Activated naive CD8-positive, alpha-beta T cell treated with anti-CD3 and anti-CD28 coated beads, Interleukin-2, amount 10 ng/mL, durations not matched to agents 7 days and 5 days (primary cell): ENCODE measurements at places on chromosomes 11 and 22. TPM values are rescaled to one million over a fixed set of nuclear protein-coding genes. Genes with fewer than 3 reads are reported as not detected.

- peaks cover 52% of the 10 kb centered on the region for H3K36me3 ChIP-seq
- peak overlapping the region; percentile 100 for H3K27ac ChIP-seq
- H3K4me1 ChIP-seq, result peaks cover 22% of the 10 kb centered on the region
- H3K27me3 ChIP-seq, result no peaks in the 10 kb centered on the region
Observed at GRCh38 chr11:312092-312816, 1.6 kb upstream of the IFITM1 start.

- no peak for DNase-seq
- no peaks in the 10 kb centered on the region for H3K36me3 ChIP-seq
- H3K27me3 ChIP-seq, result peaks cover 2% of the 10 kb centered on the region
- H3K4me3 ChIP-seq, result no peak overlapping the region
- no peaks in the 10 kb centered on the region for H3K4me1 ChIP-seq
Observed at GRCh38 chr11:122179961-122180834, 64.2 kb upstream of the BLID start.

DNA sequence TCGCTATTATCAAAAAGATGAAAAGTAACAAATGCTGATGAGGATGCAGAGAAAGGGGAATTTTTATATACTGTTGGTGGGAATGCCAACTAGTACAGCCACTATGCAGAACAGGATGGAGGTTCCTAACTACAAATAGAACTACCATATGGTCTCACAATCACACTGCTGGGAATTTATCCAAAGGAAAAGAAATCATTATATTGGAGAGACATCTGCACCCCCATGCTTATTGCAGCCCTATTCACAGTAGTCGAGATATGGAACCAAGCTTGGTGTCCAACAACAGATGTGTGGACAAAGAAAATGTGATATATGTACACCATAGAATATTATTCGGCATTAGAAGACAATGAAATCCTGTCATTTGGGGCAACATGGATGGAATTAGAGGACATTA, 19.6 kb upstream of the POU2AF2 start:
- no peak overlapping the region for H3K4me3 ChIP-seq
- peaks cover 31% of the 10 kb centered on the region for H3K4me1 ChIP-seq
- no peak for DNase-seq
- H3K27me3 ChIP-seq, result peaks cover 25% of the 10 kb centered on the region
- H3K27ac ChIP-seq, result no peak overlapping the region
- H3K36me3 ChIP-seq, result peaks cover 1% of the 10 kb centered on the region

DNA sequence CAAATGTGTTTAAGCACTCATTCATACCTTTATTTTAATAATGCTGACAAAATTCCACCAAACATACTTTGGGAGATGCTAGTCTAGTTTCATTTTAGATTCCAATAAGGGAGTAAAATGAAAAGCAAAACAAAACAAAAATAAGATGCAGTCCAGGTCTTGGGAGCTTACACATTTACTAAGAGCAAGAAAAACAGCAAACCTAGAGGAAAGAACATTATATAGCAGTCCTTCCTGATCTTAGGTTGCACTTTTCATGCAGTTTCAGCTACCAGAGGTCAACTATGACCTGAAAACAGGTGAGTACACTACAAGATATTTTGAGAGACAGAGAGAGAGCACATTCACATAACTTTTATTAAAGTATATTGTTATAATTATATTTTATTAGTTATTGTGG, 1100.9 kb downstream of the DLG2 start:
- no peaks in the 10 kb centered on the region for H3K27me3 ChIP-seq
- DNase-seq, result no peak
- H3K27ac ChIP-seq, result no peak overlapping the region
- H3K4me3 ChIP-seq, result no peak overlapping the region

GRCh38 chr11:57514538-57515331, 767 bp downstream of the SLC43A1 start:
- peak overlapping the region; percentile 98 for H3K27ac ChIP-seq
- peak; percentile 75 for DNase-seq

DNA sequence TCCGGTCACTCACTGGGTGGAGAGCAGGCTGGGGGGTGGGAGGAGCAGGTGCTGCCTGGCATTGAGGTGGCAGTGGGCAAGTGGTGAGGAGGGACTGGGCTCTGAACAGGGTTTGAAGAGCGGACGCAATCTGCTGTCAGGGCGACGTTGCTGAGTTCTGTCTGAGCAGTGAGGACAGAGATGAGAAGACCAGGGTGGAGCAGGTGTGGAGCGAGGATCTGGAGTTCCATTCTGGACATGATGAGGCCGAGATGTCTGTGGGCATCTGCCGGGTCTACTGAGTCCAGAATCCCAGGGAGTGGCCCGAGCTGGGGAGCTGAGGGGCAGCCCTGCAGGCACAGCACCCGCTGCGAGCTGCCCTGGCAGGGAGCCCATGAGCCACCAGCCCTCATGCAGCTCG, 2.2 kb upstream of the MOV10L1 start:
- peaks cover 9% of the 10 kb centered on the region for H3K36me3 ChIP-seq
- H3K27me3 ChIP-seq, result peaks cover 13% of the 10 kb centered on the region
- no peak for DNase-seq
- no peak overlapping the region for H3K27ac ChIP-seq
- H3K4me1 ChIP-seq, result peaks cover 7% of the 10 kb centered on the region

GRCh38 chr11:61994981-61995380, 27.5 kb upstream of the FTH1 start:
- H3K36me3 ChIP-seq, result peaks cover 11% of the 10 kb centered on the region
- H3K27me3 ChIP-seq, result peaks cover 6% of the 10 kb centered on the region
- no peak overlapping the region for H3K4me3 ChIP-seq
- no peaks in the 10 kb centered on the region for H3K4me1 ChIP-seq

- H3K27ac ChIP-seq, result no peak overlapping the region
- DNase-seq, result no peak
- H3K4me3 ChIP-seq, result no peak overlapping the region
- no peaks in the 10 kb centered on the region for H3K36me3 ChIP-seq
Observed at GRCh38 chr11:112588252-112588694, 327.6 kb upstream of the PLET1 start.

DNA sequence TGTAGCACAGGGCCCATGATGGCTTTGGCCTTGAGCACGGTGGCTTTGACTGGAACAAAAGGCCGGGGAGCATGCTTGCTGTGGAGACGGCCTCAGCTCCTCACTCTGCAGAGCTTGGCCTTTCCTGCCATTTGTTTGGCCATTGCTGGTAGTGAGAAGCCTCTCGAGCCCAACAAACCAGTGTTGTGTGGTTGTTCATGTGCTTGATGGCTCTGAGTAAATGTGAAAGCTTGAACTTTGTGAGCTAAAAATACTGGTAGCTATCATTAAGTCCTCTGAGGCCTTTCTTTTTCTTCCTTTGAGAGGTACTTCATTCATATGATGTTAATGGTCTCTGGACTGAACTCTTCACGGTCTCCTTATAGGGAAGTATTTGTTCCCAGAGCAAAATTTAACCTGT, 39.6 kb downstream of the NAT10 start:
- no peaks in the 10 kb centered on the region for H3K4me1 ChIP-seq
- H3K4me3 ChIP-seq, result no peak overlapping the region
- no peak for DNase-seq
- no peak overlapping the region for H3K27ac ChIP-seq

GRCh38 chr11:122775675-122776271, 62.5 kb upstream of the CRTAM start:
- no peak overlapping the region for H3K4me3 ChIP-seq
- H3K27me3 ChIP-seq, result no peaks in the 10 kb centered on the region
- no peak for DNase-seq

- H3K27me3 ChIP-seq, result peaks cover 13% of the 10 kb centered on the region
- no peaks in the 10 kb centered on the region for H3K36me3 ChIP-seq
- H3K27ac ChIP-seq, result no peak overlapping the region
- no peak overlapping the region for H3K4me3 ChIP-seq
- no peak for DNase-seq
- peaks cover 15% of the 10 kb centered on the region for H3K4me1 ChIP-seq
Observed at GRCh38 chr22:35131525-35132000, 65.6 kb downstream of the ISX start.

GRCh38 chr11:107713009-107713408, 1.2 kb upstream of the SLN start:
- no peaks in the 10 kb centered on the region for H3K4me1 ChIP-seq
- no peak overlapping the region for H3K4me3 ChIP-seq
- no peak for DNase-seq
- no peak overlapping the region for H3K27ac ChIP-seq
- H3K36me3 ChIP-seq, result no peaks in the 10 kb centered on the region

- H3K36me3 ChIP-seq, result peaks cover 9% of the 10 kb centered on the region
- DNase-seq, result no peak
- H3K27me3 ChIP-seq, result no peaks in the 10 kb centered on the region
- no peak overlapping the region for H3K4me3 ChIP-seq
- no peak overlapping the region for H3K27ac ChIP-seq
Observed at GRCh38 chr11:6572215-6572614, 31.2 kb downstream of the RRP8 start.

DNA sequence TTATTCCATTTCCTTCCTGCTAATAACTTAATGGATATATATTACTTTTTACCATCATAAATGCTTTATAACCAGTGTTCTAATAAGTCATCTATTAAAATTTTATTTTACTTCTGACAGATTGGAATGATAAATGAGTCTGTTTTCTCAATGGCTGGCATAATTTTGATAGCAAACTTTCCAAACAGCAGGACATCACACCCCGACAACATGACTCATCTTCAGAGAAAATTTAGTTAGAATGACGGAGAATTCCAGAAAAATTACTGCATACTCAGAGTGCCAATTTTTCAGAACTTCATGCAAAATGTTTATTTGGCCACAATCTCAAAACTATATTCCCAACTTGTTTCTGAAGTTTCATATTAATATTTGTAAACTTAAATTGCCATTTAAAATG, 174.4 kb downstream of the SWAP70 start:
- H3K4me1 ChIP-seq, result peaks cover 35% of the 10 kb centered on the region
- H3K36me3 ChIP-seq, result peaks cover 34% of the 10 kb centered on the region
- H3K27ac ChIP-seq, result no peak overlapping the region
- H3K4me3 ChIP-seq, result no peak overlapping the region
- no peak for DNase-seq
- H3K27me3 ChIP-seq, result no peaks in the 10 kb centered on the region

DNA sequence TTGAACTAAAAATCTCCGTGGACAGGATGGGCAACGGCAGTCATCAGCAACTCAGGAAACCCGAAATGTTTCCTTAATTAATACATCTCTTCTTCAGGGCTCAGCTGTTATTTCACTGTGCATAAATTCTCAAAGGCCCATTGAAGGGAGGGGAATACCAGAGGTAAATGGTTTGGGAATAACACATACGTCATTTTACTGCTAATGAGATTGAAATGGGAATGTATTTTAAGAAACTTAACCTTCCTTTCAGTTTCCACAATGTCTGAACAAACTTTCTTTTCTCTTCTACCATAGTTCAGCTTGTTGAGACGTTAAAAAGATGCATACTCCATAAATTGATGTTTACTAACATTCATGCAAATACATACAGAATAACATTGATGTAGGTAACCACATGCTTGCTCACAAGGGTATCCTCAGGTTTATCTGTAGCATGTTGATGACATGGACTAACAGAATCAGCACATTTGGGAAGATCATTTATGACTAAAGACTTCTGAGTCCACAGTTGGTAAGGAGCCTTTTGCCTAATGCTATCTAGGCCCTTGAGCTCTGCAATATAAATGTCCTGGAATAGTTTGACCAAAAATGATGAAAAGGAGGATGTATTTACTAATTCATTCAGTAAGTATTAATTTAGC, 7.7 kb upstream of the PRRG4 start:
- H3K27ac ChIP-seq, result no peak overlapping the region
- peaks cover 6% of the 10 kb centered on the region for H3K27me3 ChIP-seq
- H3K4me3 ChIP-seq, result no peak overlapping the region
- DNase-seq, result no peak
- no peaks in the 10 kb centered on the region for H3K36me3 ChIP-seq

DNA sequence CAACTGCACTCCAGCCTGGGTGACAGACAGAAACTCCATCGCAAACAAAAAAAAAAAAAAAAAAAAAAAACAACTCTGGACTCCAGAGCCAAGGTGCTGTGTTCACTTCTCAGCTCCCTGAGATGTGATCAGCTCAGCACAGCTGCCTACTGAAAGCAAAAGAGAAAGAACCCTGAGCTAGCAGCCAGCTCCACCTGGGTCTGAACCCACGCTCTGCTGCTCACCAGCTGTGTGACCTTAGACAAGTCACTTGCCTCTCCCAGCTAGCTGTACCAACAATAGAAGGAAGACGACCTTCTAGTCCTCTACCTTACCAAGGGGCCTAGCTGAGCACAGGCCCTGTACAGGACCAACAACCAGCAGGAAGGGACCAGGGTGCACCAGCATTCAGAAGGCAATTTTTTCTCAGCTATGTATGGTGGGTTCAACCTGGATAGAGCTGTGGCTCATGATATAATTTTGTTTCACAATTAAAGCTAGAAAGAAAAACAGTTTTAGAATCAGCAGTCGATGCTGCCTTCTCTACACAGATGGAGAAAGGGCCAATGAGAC, 3.8 kb downstream of the DGCR2 start:
- H3K4me1 ChIP-seq, result peaks cover 51% of the 10 kb centered on the region
- no peak overlapping the region for H3K4me3 ChIP-seq
- H3K36me3 ChIP-seq, result no peaks in the 10 kb centered on the region
- no peaks in the 10 kb centered on the region for H3K27me3 ChIP-seq

DNA sequence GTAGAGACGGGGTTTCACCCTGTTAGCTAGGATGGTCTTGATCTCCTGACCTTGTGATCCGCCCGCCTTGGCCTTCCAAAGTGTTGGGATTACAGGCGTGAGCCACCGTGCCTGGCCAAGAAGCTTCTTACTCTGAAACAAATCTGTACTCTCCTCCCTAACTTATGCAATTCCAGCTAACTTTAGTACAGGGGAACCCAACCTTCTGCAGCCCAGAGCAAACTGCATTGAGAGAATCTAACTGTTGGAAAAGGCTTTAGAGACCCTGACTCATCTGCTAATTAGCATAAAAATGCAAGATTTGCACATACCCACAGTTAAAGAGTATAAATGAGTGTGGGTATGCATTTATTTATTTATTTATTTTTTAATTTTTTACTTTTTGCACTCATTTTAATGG, 64.8 kb downstream of the APOL5 start:
- no peak overlapping the region for H3K4me3 ChIP-seq
- no peaks in the 10 kb centered on the region for H3K36me3 ChIP-seq
- DNase-seq, result no peak
- H3K4me1 ChIP-seq, result no peaks in the 10 kb centered on the region

- no peaks in the 10 kb centered on the region for H3K36me3 ChIP-seq
- no peak overlapping the region for H3K27ac ChIP-seq
- no peak overlapping the region for H3K4me3 ChIP-seq
- H3K27me3 ChIP-seq, result no peaks in the 10 kb centered on the region
- no peak for DNase-seq
Observed at GRCh38 chr11:58134151-58134550, 8.8 kb upstream of the OR9I1 start.

- no peak overlapping the region for H3K4me3 ChIP-seq
- no peaks in the 10 kb centered on the region for H3K4me1 ChIP-seq
- H3K27me3 ChIP-seq, result no peaks in the 10 kb centered on the region
- no peaks in the 10 kb centered on the region for H3K36me3 ChIP-seq
- H3K27ac ChIP-seq, result no peak overlapping the region
Observed at GRCh38 chr11:16561150-16561549, 177.3 kb upstream of the C11orf58 start.

Gene ACTN3
- total RNA-seq, result not detected

Gene SAA2
- not detected for total RNA-seq

Gene KRTAP5-2
- total RNA-seq, result not detected

Gene NNMT
- total RNA-seq, result not detected

Gene MRGPRX3
- not detected for total RNA-seq

Gene APLP2
- 26.1 TPM for total RNA-seq

Gene CNTF
- total RNA-seq, result 2.6 TPM

Gene THOC5
- 57.8 TPM for total RNA-seq

Gene IRAG1
- not detected for total RNA-seq

Gene CDPF1
- 11.2 TPM for total RNA-seq

Gene CDC42BPG
- 3.4 TPM for total RNA-seq

Gene FOLR1
- total RNA-seq, result not detected
